Activated naive CD4-positive, alpha-beta T cell treated with anti-CD3 and anti-CD28 coated beads, Interleukin-2, amount 10 ng/mL, durations not matched to agents 7 days and 5 days (primary cell): ENCODE measurements at places on chromosomes 4 and X.

DNA sequence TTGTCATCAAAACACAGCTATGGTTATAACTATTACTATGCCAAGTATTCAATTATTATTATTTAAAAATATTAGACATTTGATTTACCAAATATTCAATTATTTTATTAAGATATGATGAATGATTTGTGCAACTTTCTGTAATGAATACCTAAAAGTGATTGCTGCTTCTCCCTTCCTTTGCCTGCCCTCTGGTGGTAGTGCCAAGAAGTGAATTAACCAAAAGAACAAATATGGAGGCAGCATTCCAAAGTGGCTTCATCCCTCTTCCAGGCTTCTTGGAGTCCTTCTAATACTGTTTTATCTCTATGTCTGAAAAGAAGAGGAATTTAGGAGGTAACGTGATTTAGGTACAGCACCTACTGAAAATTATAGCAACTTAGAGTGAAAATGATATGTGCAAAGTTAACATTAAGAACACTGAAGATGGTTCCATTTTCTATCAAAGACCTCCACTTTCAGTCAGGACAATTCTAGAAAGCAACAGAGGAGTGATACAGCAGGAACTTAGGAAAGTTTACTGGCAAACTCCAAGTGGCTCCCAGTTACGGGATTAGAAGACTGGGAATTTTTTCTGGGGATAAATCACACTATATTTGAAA, 43.0 kb downstream of the ENPEP start:
- DNase-seq = peak; percentile 26

DNA sequence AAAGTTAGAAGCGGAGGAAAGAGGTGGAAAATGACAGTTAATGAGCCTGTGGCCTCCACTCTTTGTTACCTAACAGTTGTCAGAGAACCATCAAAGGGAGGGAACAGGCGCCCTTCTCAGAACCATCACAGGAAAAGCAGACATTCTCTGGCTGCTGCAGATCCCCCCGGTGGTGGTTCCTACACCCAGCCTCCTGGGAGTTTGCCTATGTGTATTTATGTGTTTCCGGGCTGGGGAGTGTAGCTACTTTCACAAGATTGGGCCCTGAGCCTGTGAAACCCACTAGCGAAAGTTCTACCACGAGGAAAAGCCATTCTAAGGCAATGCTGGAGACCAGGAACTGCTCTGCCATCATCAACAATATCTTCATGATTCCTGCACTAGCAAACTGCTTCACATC, 52.7 kb upstream of the BCOR start:
- DNase-seq = no peak

- DNase-seq = no peak
These were observed 67.1 kb downstream of the MED28 start for GRCh38 chr4:17681281-17682221.

GRCh38 chr4:135177321-135177720, 975.7 kb upstream of the PABPC4L start:
- DNase-seq = no peak

DNA sequence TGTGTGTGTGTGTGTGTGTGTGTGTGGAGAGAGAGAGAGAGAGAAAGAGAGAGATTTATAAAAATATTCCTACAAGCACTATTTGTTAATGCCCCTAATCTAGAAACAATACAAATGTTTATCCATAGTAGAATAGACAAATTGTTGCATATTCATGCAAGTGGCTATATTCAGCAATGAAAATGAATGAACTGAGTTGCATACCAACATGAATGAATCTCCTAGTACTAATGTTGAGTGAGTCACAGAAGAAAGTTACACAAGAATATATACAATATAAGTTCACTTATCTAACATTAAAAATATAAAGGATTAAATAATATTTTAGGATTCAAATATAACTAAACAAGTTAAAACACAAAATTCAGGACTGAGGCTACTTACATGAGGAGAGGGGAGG, 456.8 kb upstream of the AMOT start:
- DNase-seq = no peak
